ENCODE measurements at places on chromosomes 12 and 14.
A peak's percentile ranks its signal among the peaks of the same experiment; 100 is the strongest.

DNA sequence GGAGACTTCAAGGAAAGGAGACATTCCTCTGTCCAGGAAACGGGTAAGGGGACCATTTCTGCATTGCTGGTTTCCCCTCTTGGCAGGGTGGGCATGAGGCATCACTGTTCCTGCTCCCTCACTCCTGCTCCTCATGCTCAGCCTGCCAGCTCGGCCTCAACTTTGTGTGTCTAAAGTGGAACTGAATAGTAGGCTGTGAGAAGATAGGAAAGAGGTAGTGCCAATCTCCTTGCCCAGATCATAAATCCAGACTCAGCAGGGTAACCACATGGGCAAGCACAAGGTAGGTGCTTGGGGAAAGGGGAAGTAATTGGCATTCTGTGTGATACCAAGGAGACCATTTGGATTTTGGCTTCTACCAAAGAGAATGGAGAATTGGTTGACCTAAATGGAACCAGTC lies 2.6 kb downstream of the LTB4R start:
- no peak for DNase-seq

DNA sequence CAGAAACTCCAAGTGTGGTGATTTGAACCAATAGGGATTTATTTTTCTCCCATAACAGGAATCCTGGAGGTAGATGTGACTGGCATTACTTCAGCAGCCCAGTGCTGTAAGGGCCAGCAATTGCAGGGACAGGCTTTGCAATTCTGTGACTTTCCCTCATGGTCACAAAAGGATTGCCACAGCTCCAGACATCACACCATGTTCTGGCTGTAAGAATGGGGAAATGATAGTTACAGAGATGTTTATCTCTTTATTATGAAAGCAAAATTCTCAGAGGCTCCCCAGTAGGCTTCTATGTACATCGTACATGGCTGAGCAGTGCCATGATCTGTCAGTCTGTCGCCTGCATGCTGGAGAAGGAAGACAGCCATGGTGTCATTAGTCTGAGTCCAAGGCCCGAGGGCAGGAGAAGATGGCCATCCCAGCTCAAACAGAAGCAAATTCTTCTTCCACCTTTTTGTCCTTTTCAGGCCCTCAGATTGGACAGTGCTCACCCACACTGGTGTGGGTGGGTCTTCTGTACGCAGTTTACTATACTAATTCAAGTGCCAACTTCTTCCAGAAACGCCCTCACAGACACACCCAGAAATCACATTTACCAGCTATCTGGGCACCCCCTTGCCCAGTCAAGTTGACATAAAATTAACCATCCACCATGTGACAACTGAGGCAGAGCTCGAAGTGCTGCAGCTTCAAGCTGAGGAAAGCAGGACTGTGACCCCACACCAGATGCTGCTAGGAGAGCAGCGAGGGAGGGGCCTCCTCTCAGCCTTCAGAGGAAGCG lies 17.2 kb downstream of the ZBTB42 start:
- DNase-seq: no peak

DNA sequence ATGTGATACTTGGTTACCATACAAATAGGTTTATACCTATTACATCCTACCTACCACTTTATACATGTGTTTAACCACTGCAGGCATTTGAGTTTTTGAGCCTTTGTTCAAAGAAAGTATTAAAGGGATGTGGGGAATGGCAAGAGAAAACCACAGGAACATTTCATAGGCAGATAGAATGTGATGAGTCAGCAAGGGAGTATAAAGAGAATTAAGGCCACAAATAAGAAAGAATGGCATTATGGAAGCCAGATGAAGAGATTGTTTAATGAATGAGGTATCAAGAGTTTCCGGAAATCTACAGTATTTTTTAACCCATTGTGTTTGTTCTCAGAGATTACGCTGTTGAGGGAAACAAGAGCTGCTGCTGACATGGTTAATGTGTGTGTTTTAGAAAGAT lies 66.9 kb downstream of the METTL25 start:
- DNase-seq: no peak

DNA sequence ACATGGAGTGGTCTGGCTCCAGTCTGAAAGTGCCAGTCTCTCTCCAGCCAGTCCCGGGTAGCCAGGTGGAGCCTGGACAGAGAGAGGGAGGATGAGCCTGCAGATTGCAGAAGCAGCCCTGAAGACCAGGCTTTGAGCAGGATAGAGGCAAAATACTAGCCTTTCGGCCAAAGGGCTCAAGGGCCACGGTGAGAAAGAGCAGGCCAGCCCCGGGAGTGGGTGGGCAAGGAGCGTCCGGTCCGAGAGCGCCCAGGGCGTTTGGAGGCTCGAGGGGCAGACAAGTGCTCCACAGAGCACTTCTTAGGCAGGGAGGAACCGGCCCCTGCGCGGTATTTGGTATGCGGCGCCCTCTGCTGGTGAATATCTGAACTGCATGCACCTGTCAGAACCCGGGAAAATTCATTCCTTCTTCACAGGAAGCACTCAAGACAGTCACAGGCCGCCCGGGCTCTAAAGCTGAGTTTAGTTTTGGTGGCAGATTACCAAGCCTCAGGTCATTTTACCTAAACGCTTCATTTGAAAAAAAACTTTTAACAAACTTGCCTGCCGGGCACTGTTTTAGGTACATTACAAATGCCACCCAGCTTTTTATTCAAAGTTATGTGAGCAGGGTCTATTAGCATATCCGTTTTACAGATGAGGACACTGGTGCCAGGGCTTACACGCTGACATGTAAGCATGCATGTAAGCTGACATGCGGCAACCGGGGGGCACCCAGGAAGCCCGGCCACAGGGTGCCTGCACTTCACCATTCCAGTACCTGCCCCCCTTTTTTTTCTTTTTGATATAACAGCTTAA lies 21.0 kb upstream of the PSMC1 start:
- peak; percentile 70 for DNase-seq

DNA sequence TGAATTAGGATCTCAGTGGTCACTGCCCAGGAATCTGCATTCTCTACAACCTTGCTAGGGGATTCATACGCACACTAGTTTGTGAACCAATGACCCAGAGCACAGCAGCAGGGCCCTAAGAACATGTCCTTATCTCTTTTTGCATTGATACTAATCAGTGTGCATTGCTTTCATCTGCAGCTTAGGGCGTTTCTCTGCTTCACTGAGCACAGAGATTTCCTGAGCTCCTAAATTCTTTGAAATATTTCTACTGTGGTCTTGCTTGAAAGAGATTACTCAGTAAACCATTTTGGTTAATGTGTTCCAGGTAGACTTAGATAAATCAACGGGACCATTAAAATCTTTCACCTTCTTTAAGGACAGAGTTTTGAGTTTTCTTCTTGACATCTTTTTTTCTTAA lies 351.3 kb upstream of the KITLG start:
- no peak for DNase-seq

DNA sequence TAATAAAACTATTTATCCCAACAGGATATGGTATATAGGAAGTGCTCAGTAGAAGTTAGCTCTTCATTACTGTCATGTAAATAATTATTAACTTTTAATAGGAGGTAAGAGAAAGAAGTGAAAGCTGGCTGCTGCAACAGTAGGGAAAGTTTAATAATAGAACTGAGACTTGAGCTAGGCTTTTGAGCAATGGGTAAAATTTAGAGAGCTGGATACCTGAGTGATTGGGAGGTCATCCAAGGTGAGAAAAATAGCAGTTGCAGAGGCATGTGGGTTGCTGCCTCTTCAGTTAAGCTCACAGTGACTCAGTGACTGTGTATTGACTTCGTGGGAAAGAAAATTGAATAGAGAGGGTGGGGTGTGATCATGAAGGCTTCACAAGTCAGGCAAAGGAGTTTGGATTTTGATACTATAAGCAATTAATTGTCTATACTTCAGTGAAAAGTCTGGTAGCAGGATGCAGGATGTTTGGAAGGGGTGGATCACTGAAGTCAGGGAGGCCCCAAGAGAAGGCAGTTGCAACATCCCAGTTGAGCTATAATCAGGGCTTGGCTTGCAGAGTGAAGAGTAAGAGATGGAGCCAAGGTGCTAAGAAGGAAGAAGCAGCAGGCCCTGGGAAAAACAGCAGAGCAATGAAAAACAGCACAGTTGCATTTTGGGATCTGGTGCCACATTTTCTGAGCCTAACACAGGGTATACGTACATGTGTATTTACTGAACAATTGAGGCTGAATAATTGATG lies 172.0 kb upstream of the FRMD6 start:
- DNase-seq: no peak

- DNase-seq: no peak
Observed at GRCh38 chr12:31466768-31467167, 124.2 kb downstream of the DENND5B start.

DNA sequence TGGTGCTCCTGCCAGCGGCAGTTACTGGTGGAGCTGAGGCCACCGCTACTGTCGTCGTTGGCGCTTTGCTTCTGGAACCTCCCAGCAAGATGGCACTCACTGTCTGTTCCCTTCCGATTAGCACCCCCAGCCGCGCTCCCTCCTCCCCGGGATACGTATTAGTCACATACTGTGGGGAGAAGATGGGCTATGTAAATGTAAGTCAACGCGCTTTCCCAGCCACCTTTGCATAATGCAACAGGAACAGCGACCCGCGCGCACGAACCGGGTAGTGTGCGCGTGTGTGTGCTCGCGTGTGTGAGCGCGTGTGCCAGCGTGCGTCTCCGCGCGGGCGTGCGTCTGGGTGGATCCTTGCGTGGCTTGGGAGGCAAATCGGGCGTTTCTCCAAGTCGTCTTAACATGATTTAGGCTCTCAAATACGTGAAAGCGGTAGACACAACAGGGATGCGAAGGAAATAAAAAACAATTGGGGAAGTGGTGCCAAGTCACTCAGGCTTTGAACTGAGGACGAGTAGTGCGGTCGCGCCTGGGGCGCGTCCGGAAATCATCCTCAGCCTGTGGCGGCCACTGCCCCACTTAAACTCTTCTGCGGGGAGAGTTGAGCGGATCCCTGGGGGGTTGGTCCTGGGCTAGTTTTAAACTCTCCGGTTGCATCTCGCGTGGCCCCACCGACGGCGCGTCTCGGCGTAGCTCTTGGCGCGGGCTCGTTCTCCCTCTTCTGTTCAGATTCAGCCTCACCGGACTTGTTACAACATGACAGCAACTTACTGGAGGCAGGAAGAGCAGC lies 1.8 kb downstream of the FLRT2 start:
- DNase-seq: peak; percentile 75

DNA sequence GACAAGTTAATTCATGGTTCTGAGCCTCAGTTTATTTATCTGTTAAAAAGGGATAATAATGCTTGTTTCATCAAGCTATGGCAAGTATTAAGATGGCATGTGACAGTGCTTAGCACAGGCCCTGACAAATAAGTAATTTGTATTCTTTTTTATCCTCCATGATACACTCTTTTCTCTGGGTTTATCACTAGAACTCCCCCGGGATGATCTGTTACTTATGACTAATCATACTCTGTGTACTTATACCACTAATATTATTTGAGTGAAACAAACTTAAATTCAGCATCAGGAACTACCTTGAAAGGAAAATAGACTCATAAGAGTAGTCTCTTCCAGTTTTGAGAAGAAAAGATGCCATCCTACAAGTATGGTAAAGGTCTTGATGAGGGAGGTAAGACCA lies 283.8 kb downstream of the PAWR start:
- no peak for DNase-seq

DNA sequence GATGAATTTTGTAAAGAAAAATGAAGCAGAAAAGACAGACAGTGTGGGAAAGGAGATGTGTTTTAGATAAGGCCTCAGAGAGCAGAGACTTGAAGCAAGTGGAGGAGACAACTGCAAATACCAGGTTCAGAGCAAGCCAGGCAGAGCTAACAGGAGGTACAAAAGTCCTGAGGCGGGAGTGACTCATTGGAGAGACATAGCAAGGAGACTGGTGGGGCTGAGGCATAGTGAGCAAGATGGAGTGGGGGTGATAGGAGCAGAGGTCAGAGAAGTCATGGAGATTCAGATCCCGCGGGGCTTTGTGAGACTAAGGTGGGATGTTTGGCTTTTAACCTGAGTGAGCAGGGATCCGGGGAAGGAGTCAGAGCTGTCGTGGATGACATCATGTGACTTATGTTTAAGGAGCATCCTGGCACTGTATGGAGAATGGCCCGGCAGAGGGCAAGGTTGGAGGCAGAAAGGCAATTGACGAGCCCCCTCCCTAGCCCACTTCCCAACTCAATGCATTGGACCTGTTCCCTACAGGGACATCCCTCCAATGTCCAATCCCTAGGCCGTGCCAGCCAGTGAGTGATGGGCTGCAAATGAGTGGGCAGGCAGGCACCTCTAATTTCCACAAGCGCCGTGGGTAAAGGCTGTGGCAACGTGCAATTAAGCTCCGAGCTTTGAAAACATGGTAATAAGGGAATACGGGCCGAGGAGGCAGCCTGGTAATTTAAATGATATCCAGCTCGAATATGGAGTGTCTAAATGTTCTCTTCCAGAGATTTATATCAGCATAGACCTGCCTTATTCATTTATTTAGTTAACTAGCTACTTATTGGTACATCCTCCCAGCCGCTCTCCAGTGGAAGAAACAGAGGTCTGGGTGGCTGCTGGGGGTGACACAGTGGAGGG lies 206.8 kb upstream of the LHX5 start:
- DNase-seq: no peak

GRCh38 chr12:64175254-64175945 lies 46.7 kb downstream of the KICS2 start:
- peak; percentile 30 for DNase-seq

DNA sequence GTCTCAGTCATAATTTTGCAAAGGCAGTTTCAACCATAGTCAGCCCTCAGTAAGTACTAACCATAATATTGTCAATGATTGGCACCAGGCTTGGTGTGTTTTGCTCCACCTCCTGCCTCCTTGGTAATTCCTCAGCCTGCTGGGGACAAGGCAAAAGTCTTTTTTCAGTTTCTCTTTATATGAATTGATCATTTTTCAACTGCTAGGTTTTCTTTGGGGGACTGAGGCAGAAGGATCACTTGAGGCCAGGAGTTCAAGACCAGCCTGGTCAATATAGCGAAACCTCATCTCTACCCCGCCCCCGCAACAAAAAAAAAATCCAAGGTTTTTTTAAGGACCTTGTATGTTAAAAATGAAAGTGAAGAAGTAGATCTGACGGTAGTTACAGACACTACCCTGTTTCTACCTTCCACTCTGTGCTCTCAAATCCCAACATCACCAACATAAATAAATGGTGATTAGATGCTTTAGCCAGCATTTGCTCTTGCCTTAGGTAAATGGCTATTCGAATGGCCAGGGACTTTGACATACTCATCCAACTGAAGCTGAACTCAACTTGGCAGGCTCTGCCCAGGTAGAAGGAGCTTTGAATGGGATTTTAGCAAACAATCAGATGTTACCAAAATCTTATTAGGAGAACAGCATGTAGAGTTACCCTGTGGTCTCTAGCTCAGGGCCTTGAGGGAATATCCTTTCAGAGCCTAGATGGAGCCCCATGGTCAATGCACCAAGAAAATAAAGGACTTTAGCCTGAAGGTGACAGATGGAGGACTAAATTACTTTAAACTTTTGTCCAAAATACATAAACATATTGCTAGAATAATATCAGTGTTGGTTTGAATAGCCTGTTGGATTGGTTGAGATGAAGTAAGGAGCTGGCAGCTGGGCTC lies 126.9 kb upstream of the AMIGO2 start:
- no peak for DNase-seq

- DNase-seq: peak; percentile 94
Observed at GRCh38 chr14:96783915-96784224, 13.3 kb upstream of the VRK1 start.

DNA sequence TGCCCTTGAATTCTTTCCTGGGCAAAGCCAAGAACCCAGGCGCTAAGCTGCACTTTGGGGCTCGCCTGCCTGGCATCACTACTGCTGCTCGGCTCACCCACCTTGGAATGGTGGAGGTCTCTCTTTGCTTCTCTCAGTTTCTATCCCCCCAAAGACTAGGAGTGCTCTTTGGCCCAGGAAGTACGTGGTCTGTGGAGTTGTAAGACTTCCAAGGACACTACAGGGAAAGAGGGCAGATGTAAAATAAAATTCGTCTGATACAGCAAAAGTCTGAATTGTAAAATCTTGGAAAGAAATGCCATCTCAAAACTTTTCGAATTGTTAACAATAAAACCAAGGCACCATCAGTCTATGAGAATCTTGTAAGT lies 52.5 kb upstream of the MAP1LC3B2 start:
- no peak for DNase-seq
